ENCODE measurements at places on chromosomes 4 and X.

DNA sequence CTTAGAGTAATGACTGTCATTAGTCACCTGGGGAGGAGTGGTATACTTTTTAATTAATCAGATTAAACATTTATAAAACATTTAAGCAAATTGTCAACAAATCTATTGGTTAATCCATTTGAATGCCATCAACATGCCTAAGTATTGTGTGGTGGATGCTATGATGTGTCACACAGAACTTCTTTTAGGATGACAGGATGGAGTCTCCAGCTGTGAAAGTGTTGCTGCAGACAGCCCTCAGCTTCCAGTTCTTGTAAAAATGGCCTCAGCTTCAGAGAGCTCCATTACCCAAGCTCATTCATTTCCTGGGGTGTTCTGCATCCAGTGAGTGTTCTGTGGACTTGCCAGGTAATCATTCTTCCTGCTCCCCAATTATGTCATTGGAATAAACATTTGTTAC lies 74.3 kb upstream of the CLNK start:
- DNase-seq = no peak

GRCh38 chrX:107825698-107826237 lies at the start of gene MID2:
Gene MID2, plus strand, starts transcription at chrX:107825866. Its CDS starts 561 bp downstream, at chrX:107826427.
- DNase-seq = no peak

DNA sequence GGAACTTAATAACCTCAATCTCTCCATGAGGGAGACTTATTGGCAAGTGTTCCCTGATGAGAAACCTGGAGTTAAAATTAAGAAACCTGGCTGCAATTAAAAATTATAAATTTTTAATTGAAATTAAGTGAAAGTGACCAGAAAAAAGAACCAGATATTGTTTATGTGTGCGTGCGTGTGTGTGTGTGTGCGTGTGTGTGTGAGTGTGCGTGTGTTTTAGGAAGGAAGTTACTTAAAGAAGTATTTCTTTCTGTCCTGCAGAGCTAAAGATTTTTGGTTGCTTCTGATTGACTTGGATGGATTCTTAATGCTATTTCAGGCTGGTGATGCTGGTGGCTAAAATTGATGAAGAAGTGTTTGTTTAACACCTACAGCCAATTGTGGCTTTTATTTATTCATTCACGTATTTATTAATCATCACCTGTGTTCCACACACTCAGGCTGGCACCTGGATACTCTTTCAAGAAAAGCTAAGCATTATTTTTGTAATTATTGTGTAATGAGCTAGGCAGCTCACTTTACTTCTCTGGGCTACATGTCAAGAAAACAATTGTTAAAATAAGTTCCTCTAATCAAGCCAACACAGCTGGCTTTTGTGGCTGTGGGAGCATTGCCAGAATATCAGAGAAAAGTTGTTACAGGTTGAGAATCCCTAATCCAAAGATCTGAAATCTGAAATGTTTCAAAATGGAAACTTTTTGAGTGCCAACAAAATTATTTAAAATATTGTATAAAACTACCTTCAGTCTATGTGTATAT lies 68.5 kb downstream of the CEP44 start:
- no peak for DNase-seq

- no peak for DNase-seq
Observed at GRCh38 chr4:184748251-184748652, 14.4 kb upstream of the CENPU start.

- no peak for DNase-seq
Observed at GRCh38 chr4:13907255-13907751, 279.8 kb upstream of the BOD1L1 start.
